CD4-positive, alpha-beta T cell (primary cell): ENCODE measurements at places on chromosomes 16 and 17. TPM values are rescaled to one million over a fixed set of nuclear protein-coding genes. Genes with fewer than 3 reads are reported as not detected.

The MRPS23 gene
- total RNA-seq, result 14.6 TPM

The CYBA gene
- 292 TPM for total RNA-seq

The EVI2A gene
- 38.4 TPM for total RNA-seq

The KRTAP3-1 gene
- not detected for total RNA-seq

The SLFN14 gene
- total RNA-seq, result not detected

- peak overlapping the region; percentile 1 for H3K27ac ChIP-seq
- H3K4me3 ChIP-seq, result no peak overlapping the region
- DNase-seq, result peak; percentile 78
- peaks cover 42% of the 10 kb centered on the region for H3K36me3 ChIP-seq
- H3K4me1 ChIP-seq, result peaks cover 34% of the 10 kb centered on the region
These were observed 24.7 kb downstream of the IL21R start for GRCh38 chr16:27426423-27427408.

DNA sequence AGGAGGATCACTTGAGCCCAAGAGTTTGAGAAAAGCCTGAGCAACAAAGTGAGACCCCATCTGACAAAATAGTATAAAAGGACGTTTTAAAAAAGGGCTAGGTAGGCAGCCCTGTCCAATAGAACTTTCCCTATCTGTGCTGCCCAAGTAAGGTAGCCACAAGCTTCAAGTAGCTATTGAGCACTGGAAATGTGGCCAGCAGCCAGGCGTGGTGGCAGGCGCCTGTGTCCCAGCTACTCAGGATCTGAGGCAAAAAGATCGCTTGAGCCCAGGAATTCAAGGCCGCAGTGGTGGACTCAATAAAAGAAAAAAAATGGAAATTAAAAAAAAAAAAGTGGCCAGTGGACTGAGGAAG, 1.5 kb upstream of the NQO1 start:
- H3K4me1 ChIP-seq, result peaks cover 25% of the 10 kb centered on the region
- no peaks in the 10 kb centered on the region for H3K27me3 ChIP-seq
- no peak overlapping the region for H3K4me3 ChIP-seq
- no peaks in the 10 kb centered on the region for H3K36me3 ChIP-seq

DNA sequence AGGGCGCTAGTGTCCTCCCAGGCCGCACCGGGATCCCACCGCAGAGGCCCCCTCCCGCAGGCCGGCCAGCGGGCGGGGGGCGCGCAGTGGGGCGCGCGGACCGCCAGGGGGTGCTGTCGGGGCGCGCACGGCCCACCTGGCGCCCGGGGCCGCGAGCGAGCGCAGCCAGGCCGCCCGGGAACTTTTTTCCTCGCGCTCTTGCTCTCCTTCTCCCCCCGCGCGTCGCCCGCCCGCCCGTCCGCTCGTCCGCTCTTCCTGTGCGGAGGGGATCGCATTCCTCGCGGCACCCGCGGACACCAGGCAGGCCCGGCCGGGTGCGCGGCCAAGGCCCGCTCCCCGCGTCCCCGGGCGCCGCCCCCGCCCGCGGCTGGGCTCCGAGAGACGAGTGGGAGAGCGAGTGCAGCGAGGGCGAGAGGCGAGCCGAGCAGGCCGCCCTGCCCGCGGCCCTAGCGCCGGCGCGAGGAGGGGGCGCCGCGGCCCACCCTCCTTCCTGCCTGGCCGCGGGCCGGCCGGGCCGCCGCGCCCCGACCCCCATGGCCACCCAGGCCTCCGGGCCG, at the start of gene RAI1:
RAI1 (plus strand) TSS at position 272 of the 557 bp plus-strand sequence. CDS start 111,491 bp downstream, outside the sequence.
- H3K27ac ChIP-seq, result no peak within 1 kb of the TSS
- H3K36me3 ChIP-seq, result no peaks in the 10 kb centered on the region
- H3K27me3 ChIP-seq, result no peaks in the 10 kb centered on the region
- H3K4me3 ChIP-seq, result peak within 1 kb of the TSS; percentile 75
- H3K4me1 ChIP-seq, result peaks cover 36% of the 10 kb centered on the region
- DNase-seq, result peak; percentile 79

DNA sequence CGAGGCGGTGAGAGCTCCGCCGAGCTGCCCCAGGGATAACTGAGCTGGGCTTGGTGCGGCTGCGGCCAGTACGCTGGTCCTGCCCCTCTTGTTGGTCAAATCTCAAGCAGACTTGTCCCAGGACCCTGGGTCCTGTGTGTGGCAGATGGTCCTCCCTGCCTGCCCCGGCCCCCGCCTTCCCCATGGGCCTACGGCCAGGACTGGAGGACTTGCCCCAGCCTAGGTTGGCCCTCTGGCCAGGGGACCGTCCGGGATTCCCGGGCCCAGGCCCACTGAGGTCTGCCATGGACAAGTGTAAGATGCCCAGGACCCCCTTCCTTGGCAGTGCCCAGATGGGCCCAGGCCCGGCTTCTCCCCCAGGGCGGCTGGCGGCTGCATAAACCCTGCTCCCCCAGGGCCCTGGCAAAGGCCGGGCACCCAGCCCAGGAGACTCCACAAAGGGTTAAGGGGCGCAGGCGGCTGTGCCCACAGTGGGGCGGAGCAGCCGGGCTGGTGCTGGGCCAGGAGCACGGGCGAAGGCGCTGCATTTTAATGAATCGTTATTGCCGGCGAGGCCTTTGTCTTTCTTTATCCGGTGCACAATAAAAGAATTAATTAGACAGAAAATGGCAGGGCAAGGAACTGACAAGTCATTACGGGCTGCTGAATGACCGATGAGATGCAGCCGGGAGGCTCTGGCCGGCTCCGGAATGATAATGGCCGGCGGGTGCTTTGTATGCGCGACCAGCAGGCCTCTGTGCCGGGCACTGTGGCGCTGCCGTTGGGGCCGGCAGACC, 9.1 kb downstream of the SOX8 start:
- H3K27me3 ChIP-seq, result no peaks in the 10 kb centered on the region
- no peak overlapping the region for H3K27ac ChIP-seq
- DNase-seq, result no peak
- no peak overlapping the region for H3K4me3 ChIP-seq
- no peaks in the 10 kb centered on the region for H3K36me3 ChIP-seq

- DNase-seq, result no peak
- no peak overlapping the region for H3K27ac ChIP-seq
- no peaks in the 10 kb centered on the region for H3K27me3 ChIP-seq
- H3K4me3 ChIP-seq, result no peak overlapping the region
These were observed 26.5 kb downstream of the KANSL1 start for GRCh38 chr17:46166692-46167249.

GRCh38 chr17:10313037-10313672, 59.7 kb downstream of the MYH13 start:
- no peak for DNase-seq
- H3K4me3 ChIP-seq, result no peak overlapping the region
- H3K27ac ChIP-seq, result no peak overlapping the region
- H3K4me1 ChIP-seq, result no peaks in the 10 kb centered on the region
- no peaks in the 10 kb centered on the region for H3K27me3 ChIP-seq

- no peaks in the 10 kb centered on the region for H3K36me3 ChIP-seq
- H3K27ac ChIP-seq, result no peak overlapping the region
- no peaks in the 10 kb centered on the region for H3K27me3 ChIP-seq
- no peak for DNase-seq
- no peaks in the 10 kb centered on the region for H3K4me1 ChIP-seq
These were observed 37.6 kb downstream of the MMD start for GRCh38 chr17:55383771-55384642.

GRCh38 chr16:52707676-52708337, 160.9 kb upstream of the TOX3 start:
- no peaks in the 10 kb centered on the region for H3K4me1 ChIP-seq
- no peak overlapping the region for H3K27ac ChIP-seq
- DNase-seq, result no peak
- H3K36me3 ChIP-seq, result no peaks in the 10 kb centered on the region
- H3K4me3 ChIP-seq, result no peak overlapping the region

DNA sequence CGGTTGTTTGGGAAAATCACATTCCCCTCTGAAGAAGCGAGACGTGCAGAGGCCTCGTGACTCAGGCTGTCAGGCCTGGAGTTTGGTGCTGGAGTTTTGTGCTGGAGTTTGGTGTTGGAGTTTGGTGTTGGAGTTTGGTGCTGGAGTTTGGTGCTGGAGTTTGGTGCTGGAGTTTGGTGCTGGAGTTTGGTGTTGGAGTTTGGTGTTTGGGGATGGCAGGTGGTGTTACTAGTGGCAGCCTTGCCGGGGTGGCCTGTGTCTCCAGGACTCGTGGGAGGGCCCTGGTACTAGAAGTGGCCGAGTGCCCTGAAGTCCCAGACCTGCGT, 12.6 kb downstream of the TBC1D24 start:
- H3K27me3 ChIP-seq, result no peaks in the 10 kb centered on the region
- no peak for DNase-seq
- no peak overlapping the region for H3K4me3 ChIP-seq
- no peaks in the 10 kb centered on the region for H3K36me3 ChIP-seq
